ENCODE measurements at places on chromosomes 12 and 14.
A peak's percentile ranks its signal among the peaks of the same experiment; 100 is the strongest.

DNA sequence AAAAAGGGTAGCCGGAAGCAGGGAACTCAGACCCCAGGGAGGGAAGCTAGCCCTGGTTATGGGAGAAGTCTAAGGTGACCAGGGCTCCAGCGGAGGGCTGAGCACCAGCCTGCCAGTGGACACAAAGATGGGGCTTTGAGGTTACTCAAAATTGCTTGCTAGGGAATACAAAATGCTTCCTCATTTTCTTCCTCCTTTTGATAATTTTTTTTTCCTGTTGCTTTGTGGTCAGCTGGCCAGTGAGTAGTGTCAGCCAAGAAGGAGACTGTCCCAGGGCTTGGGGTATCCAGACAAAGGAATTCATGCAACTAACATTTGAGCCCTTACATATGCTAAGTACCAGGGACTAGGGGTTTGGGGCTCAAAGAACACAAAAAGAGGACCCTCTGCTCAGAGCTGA, 206.2 kb downstream of the PPM1H start:
- no peak for DNase-seq

- peak; percentile 57 for DNase-seq
Measured at GRCh38 chr12:6735448-6736191, 11.8 kb downstream of the COPS7A start.

DNA sequence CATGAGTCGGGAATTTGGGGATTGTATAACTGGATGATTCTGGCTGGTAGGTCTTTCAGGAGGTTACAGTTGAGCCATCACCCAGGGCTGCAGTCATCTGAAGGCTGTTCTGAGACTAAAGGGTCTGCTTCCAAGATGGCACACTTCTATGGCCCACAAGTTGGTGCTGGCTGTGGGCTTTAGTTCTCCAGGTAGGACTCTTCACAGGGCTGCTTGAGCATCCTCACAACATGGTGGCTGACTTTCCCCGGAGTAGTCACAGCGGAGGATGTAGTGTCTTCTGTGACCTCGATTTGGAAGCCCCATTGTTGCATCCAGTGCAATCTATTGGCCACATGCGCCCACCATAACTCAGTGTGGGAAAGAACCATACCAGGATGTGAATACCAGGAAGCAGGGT, 14.4 kb downstream of the PHETA1 start:
- DNase-seq: no peak

- DNase-seq: no peak
Measured at GRCh38 chr14:38217553-38217952, 9.8 kb downstream of the SSTR1 start.

- no peak for DNase-seq
Measured at GRCh38 chr12:24918596-24918995, 30.3 kb downstream of the BCAT1 start.

DNA sequence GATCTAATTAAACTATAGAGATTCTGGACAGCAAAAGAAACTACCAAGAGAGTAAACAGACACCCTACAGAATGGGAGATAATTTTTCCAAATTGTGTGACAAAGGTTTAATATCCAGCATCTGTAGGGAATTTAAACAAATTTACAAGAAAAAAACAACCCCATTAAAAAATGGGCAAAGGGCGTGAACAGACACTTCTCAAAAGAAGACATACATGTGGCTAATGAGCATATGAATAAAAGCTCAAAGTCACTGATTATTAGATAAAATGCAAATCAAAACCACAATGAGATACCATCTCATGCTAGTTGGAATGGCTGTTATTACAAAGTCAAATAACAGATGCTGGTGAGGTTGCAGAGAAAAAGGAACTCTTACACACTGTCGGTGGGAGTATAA, 293.9 kb downstream of the FBXL14 start:
- DNase-seq: no peak

DNA sequence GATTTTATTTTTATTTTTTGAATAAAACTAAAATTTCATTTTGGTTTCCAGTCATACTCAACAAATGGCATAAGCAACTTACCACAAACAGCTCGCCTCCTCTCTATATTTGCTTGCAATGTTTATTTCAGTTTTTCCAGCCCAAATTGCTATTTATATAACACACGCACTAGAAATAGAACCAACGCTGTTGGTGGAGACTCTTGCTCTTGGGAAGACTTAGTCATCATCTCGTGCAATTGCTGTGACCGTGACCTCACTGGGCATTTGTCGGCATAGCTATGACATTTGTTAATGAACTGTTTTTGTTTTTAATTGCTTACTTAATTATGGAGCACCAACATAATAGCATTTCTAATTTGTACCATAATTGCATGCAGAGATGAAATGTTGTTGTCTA, 153.1 kb upstream of the OTX2 start:
- DNase-seq: no peak

- no peak for DNase-seq
Measured at GRCh38 chr12:127635838-127636237, 631.1 kb upstream of the TMEM132C start.

DNA sequence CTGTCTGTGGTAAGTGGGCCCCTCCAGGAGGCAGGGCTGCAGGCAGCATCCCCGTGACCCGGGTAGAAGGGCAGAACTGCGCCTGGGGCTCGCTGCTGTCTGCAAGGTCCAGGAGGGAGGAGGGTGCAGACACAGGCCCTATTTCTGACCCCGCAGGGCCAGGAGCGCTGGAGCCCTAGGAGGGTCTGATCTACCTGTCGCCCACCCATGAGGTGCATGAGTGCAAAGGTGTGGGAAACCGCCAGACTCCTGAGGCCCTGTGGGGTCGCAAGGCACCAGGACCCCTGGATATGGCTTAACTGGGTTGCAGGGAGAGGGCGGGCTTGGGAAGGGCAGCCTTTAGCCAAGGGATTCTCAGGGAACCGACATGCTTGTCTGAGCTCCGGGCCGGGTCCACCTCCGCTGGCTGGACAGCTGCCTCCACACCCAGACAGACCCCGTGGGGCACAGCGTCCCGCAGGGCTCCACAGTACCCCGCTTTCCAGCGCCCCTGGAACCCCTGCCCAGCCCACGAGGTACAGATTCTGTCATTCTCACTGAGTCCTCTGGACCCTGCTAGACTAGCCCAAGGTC, 72.9 kb upstream of the TSPAN11 start:
- DNase-seq: no peak

GRCh38 chr14:100531152-100532121, 55.8 kb downstream of the BEGAIN start:
- no peak for DNase-seq

DNA sequence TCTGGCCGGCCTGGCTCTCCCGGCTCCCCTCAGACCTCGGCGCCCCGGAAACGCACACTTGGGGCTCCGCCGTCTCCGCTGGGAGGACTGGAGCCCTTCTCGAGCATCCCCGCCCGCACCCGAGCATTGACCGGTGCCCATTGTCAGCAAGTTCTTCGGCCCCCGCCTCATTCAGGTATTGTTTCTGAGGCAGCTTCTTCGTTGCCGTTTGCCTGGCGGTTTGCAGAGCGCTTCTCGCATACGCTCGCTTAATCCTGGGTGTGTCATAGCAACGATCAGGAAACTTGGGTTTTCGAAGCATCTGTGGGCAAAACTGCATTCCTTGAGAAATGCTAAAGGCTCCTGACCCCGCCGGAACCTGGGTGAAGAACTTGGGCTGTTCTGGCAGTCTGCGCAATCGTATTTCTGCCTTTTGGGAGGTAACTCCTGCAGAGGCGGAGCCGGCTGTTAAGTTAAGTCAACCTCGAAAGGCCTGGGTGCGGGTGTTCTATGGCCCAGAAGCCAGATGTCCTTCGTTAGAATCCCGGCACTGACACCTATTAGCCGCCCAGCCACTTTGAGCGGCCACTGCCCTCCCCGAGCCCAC, 518 bp downstream of the GSKIP start:
- peak; percentile 2 for DNase-seq

GRCh38 chr14:63918411-63918810, 65.6 kb downstream of the SYNE2 start:
- no peak for DNase-seq
